ENCODE measurements at places on chromosomes 2 and 18.

- no peak for DNase-seq
These were observed 294.5 kb upstream of the FBXO11 start for GRCh38 chr2:48200620-48201293.

DNA sequence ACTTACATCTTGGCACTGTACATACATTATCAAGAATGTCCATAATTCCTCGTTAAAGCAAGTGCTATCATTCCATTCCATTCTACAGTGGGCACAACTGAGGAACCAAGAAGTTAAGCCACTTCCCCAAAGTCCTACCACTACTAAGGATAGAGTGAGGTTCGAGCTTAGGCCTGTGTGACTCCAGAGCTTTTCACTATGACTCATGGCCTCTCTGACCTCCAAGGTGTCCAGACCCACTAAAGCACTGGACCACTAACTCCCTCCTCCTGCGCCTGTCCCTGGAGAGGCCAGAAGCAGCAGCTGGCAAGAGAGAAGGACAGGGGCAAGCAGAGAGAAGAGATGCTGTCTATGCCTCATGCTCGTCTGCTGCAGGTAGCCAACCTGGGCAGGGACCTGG lies 117.0 kb downstream of the ZBTB7C start:
- no peak for DNase-seq

- no peak for DNase-seq
These were observed 436.2 kb downstream of the SUCLG1 start for GRCh38 chr2:84022810-84023431.

DNA sequence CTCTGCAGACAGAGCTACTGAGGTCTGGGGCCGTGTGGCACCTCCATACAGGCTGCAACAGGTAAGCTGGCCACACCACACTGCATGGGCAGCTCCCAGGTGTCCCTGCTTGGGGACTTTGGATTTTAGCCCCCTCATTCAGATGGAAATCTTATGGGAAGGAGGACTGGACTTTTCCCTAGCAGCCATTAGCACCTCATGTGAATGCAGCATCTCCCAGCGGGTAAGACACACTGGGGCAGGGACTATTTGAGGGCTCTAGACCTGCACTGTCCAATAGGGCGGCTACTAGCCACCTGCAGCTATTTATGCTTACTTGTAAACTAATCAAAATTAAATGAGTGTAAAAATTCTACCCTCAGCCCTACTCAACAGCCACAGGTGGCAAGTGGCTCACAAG lies 34.2 kb upstream of the GLI2 start:
- DNase-seq = no peak

GRCh38 chr2:173407176-173407575 lies 52.5 kb downstream of the CDCA7 start:
- DNase-seq = no peak

- no peak for DNase-seq
These were observed 182.9 kb downstream of the VWC2L start for GRCh38 chr2:214593727-214594126.

DNA sequence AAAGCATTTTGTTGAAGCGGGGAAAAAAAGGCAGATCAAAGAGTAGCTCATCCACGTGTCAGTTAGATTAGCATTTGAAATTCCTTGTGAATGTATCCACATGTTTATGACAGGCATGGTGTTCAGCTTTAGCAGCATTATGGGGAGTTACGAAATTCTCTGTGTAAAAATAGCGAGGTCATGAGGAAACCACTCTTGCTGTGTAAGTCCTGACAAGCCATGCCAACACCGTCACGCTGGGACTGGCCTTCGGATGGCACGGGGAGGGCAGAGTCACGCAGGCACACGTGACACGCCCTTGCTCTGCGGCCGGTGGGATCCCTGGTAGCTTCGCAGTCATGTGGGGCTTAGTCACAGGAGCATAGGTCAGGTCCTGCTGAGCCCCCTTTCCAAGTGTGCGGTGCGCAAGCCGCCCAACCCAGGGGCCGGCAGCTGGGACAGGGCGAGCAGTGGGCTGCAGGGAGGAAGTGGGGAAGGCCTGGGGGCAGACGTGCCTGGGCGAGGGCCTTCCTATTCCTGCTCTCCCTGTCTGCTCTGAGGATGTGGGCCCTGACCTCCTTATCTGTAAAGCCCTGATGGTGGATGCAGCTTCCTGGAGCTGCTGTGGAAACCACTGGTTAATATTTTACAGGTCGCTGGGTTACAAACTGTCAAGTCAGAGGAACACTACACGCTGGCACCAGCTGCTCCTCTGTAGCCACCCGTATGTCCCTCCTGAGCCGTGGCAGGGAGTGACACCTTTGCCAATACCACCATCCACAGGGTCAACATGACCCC lies 18.0 kb downstream of the MBP start:
- no peak for DNase-seq

DNA sequence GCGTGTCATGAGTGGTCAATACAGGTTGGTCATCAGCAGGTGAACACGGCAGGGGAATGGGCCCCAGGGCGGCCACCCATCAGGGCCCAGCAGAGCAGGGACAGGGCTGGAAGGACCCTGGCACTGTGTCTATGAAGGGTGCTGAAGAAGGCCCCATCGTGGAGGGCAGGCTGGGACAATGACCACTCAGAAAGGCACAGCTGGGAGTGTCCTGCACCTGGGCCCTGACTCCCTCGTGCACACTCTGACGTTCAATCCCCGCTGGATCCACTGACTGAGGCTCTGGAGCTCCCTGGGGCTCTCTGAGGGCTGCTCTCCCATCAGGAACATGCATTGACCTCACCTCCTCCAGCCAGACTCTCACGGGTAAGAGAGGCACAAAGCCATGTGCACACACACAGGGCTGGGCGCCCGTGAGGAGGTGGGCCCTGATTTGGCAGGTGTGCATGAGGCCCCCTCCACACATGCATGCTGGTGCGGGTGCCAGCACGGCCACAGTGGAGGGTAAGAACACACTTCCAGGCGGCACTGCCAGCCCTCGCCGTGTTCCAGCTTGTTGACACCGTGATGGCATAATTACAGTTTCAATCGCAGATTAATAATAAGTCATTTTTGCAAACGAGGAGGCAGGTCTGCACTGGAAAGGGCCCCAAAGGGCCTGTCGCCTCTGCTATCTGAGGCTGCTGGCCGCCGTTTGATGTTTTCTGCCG lies 58.5 kb downstream of the SMAD7 start:
- no peak for DNase-seq

DNA sequence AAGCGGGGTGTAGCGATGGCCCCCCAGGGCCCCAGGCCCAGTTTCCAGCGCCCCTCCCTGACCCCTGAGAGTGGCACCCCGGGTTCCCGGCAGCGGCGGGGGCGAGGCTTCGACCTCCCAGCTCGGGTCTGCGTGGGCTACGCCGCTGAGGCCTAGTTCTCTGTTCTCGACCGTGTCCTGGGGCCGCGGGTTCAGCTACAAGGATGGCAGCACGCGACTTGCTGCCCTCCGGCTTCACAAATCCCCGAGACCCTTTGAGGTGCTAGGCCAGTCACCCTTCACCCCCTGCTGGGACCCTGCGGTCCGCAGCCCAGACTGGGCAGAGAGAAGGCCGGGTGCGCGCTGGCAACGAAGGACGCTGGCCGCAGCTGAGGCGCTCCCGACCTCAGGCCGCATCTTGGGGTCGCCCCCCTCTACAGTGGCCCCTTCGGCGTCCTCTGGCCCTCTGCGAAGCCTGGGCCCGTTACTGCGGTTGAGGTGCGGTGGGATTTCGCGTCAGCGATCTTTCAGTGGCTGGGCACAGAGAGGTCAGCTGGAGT lies 1.2 kb downstream of the OTX1 start:
- DNase-seq = peak; percentile 57

- no peak for DNase-seq
These were observed 48.7 kb downstream of the GREB1 start for GRCh38 chr2:11582612-11582861.

- no peak for DNase-seq
These were observed 460.5 kb downstream of the TGIF1 start for GRCh38 chr18:3910512-3910911.

GRCh38 chr2:95392730-95393455 lies 9.6 kb upstream of the FAHD2A start:
- no peak for DNase-seq

DNA sequence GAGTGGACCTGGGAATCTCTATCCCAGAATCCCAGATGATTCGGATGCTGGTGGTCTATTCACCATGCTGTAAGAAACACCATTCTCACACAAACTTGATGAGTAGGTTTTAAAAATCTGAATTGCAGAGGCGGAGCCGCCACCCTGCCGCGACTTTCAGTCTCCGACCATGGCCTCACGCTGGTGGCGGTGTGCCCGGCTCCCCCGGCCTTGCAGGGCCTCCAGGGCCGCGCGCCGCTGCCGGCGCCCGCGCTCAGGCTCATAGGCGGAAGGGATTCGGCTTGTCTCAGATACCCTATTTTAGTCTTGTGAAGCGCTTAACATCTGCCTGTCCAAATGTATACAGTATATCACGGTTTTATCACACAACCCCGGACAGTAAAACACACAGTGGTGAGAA lies 2.6 kb upstream of the PPM1B start:
- no peak for DNase-seq

DNA sequence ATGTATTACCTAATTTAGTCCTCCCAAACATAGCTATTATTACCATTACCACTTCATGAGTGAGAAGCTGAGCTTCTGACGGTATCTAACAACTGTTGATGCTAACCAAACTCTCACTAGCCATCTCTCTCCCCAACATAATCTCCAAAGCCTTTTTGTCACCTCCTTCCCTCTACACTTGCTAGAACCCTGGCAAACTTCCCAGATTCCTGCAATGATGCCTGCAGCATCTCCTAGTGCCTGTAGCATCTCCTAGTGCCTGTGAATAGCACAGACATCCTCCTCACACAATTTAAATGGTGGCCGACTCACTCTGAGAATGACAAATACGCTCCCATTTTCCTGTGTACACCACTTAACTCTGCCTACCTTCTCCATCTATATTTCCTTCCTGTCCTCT lies 126.7 kb downstream of the STK39 start:
- DNase-seq = no peak

GRCh38 chr2:20291106-20291564 lies 59.5 kb downstream of the PUM2 start:
- DNase-seq = no peak

GRCh38 chr2:109371481-109372170 lies 242.1 kb downstream of the SEPTIN10 start:
- no peak for DNase-seq

GRCh38 chr2:111049792-111050640 lies 70.7 kb upstream of the BCL2L11 start:
- no peak for DNase-seq

- DNase-seq = no peak
These were observed 2.0 kb upstream of the ZC3H6 start for GRCh38 chr2:112273349-112273748.

- DNase-seq = no peak
These were observed 332.9 kb downstream of the CDH2 start for GRCh38 chr18:27843783-27844777.

GRCh38 chr2:188238386-188238785 lies 53.3 kb upstream of the GULP1 start:
- DNase-seq = no peak

- DNase-seq = no peak
These were observed 169.2 kb upstream of the APCDD1 start for GRCh38 chr18:10285283-10285640.

DNA sequence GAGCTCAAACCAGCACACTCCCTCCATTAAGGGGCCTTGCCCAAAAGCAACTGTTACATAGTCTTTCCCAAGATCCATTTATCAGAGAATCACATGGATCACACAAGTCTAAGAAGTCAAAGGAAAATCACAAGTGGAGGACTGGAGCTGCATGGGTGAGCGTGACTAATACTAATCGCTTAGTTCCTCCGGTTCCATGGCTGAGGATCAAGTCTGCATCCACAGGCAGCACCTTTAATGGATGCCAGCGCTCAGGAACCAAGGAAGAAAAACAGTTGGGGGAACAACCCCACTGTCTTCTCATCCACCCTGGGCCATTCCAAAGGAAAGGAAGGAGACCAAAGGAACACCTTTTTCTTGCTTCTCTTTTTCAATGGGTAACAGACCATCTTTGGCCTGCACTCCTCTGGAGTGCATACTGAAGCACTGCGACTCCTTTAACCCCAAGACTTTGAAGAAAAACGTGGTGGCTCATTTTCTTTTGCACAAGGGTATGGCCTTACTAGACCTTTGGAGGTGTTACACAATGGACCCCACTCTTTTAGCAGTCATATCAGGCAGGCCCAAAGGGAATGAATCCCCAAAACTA lies 9.2 kb upstream of the WDR33 start:
- DNase-seq = no peak

- no peak for DNase-seq
These were observed 9.5 kb downstream of the USP40 start for GRCh38 chr2:233556881-233557736.

DNA sequence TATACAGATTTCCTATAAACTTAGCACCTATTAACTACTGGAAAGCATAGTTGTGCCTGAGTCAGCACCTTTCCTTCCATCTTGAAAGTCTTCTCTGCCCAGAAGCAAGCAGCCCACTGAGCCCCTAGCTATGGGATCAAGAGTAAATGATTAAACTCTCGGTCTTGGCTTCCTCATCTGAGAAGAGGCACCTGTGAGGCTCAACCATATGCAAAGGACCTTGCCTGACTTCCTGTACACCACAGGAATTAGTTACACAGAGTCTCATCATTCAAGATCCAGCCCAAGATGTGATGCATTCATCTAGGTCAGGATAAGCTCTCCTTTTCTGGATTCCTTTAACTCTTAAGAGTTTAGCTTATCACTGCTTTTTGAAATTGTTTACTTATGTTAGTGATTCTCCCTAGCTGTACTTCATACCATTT lies 96.0 kb downstream of the CDH2 start:
- DNase-seq = no peak

DNA sequence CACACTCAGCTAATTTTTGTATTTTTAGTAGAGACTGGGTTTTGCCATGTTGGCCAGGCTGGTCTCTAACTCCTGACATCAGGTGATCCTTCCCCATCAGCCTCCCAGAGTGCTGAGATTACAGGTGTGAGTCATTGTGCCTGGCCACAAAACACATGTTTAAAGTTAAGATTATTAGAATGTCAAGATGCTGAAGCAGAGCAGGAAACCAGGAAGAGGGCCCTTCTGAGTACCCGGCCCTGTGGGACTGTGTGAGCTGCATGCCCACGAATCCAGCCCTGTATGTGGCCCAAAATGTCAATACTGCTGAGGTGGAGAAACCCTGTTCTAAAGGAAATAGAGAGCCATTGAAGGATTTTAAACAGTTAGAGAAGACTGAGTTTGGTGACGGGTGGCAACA lies 31.0 kb upstream of the REV1 start:
- DNase-seq = no peak

GRCh38 chr2:152506843-152507242 lies 171.9 kb downstream of the FMNL2 start:
- DNase-seq = no peak

DNA sequence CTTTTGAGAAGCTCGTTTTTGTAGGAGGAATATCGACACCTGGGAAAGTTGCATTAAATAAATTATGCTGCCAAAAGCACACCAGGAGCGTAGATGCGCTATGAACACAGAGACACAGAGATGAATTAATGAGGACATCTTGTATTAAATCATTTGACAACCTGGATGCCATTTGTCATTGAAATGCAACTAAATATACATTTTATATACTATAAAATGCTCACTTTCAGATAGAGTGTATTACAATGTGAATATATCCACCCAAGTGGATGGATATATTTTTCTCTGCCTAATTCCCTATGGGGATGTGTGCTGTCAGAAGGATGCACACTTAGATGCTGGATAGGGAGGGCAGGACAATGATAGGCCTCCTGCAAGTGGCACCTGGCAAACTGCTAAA lies 426.2 kb downstream of the RIT2 start:
- DNase-seq = no peak

Data from right kidney (tissue), 9 donors.